Hematopoietic multipotent progenitor cell treated with erythropoietin and hydrocortisone succinate and interleukin-3 and kit ligand, for 4 days (in vitro differentiated cells): ENCODE measurements at places on chromosomes 12 and 14.
A peak's percentile ranks its signal among the peaks of the same experiment; 100 is the strongest.

GRCh38 chr14:68785534-68786490, 7.1 kb downstream of the ZFP36L1 start:
- DNase-seq, result peak; percentile 32

GRCh38 chr12:19085090-19085489, 44.4 kb upstream of the PLEKHA5 start:
- no peak for DNase-seq

GRCh38 chr12:13503094-13503835, 306.7 kb downstream of the EMP1 start:
- DNase-seq, result no peak

DNA sequence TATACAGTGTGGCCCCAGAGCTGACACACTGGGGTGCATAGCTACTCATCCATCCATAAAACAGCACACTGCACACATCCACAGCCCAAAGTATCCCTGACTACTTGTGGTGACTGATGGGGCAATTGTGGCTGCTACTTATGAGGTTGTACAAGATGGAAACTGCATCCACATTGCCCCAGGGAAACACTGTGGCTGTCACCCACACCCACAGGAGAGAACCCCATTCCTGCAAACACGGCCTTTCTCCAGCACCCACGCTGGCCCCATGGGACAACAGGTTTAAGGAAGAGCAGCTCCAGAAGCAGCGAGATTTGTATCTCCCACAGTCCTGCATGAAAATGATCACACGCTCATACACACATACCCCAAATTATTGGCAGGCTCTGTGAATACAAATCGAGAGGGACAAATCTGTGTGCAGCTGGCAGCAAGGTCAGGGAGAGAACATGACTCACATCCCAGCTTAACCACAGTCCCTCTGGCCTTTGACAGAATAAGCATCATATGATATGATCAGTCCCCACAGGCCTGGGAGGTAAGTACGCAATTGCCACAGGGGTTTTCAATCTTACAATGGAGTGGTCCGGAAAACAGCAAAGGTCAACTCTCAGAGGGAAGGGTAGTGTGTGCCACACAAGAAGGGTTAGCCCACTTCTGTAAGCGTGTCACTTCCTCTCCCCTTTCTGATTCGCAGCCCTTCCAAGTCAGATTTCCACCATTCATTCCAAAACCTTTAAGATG, 61.9 kb downstream of the ESR2 start:
- DNase-seq, result peak; percentile 44

DNA sequence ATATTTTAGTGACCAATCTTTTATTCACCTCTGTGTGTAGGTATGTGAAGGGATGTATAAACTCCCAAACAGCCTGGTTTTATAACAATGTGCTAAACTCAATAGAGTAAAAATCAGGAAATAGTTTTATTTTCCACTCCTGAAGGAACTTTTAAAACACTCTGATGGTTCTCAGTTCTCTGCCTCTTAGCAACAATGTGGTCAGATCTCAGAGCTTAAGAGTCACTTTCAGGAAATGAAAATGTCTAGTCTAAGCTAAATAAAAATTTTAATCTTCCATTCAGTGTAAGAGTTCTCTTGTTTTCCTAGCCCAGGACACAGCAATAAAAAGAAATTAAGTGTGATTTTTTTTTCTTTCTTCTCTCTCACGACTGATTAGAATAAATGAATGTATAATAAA, 718.0 kb downstream of the C12orf50 start:
- peak; percentile 33 for DNase-seq

DNA sequence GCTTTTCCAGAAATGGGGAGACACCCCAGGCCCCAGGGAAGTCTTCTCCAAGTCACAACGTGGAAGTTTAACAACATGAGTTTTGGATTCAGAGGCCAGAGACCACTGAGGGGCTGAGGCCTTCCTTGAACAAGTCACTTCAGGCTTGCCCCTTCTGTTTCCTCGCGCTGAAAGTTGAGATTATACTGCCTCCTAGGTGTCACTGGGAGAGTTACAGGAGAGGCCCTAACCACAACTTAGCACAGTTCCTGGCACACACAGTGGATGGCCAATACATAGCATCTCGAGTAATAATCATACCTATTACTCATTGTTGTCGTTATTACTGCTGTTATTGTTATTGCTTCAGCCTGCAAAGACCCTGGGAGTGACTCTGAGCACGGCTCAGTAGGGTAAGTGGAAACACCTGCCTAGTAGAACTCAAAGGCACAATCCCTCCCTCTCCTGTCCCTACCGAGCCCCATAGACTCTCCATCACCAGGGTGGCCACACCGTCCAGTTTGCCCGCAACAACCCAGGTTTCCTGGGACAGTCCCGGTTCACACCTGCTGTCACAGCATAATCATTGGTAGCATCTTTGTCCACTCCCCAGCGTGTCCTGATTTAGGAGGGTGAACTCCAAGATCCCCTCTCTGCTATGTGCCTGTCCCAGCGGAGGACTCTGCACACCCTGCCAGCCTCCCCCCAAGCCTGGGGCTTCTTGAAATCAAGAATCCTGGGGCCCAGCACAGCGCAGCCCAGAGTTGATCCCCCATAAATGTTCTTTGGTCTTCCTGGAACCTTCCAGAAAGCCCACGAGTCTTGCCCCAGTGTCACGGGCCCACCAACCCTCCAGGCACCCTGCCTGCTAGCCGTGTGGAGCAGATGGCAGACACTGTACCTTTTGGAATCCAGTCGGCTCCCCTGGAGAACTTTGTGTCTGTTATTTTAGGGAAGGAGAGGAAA, 85.0 kb downstream of the SYNE3 start:
- DNase-seq, result peak; percentile 55

- DNase-seq, result no peak
Measured at GRCh38 chr12:79841878-79842265, 93.0 kb downstream of the PPP1R12A start.

DNA sequence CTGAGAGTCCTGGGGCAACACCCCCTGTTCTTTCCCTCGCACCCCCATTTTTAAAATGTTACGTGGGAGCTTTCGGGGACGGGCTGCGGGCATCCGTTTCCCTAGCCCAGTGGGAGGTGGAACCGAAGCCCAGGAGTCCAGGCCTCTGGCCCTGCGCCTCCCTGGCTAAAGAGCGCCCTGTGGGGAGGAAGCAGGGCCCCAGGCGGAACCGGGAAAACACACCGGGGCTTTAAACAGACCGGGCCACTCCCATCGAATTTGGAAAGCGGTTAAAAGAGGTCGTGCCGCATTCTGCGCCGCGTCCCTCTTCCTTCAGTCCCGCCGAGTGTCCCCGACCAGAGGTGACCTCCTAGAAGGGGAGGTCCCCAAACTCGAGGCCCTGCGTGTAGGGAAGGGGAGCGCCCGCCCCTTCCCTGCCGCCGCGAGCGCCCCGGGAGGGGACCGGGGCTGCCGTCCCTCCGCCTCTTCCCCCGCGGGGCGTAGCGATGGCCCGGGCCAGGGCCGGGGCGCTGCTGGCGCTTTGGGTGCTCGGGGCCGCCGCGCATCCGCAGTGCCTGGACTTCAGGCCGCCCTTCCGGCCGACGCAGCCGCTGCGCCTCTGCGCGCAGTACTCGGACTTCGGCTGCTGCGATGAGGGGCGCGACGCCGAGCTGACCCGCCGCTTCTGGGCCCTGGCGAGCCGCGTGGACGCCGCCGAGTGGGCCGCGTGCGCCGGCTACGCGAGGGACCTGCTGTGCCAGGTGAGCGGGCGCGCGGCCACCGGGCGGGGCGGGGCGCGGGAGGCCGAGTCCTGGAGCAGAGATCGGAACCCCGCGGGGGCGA, at the start of gene HHIPL1:
Gene HHIPL1, plus strand, starts transcription at position 407 of the 822 bp plus-strand sequence. Its CDS starts 79 bp downstream, at position 486.
- no peak for DNase-seq

DNA sequence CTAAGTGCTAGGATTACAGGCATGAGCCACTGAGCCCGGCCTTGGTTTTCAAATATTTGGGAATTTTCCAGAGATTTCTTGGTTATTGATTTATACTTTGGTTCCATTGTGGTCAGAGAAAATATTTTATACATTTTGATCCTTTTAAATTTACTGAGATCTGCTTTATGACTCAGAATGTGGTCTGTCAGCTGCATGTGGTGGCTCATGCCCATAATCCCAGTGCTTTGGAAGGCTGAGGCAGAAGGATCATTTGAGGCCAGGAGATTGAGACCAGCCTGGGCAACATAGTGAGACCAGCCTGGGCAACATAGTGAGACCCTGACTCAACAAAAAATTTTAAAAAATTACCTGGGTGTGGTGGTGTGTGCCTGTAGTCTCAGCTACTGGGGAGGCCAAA, 49.8 kb downstream of the ADCK1 start:
- no peak for DNase-seq

GRCh38 chr14:103693515-103693914, 21.7 kb downstream of the XRCC3 start:
- DNase-seq, result no peak

GRCh38 chr12:31218203-31219025, 107.5 kb downstream of the SINHCAF start:
- no peak for DNase-seq

GRCh38 chr12:88310069-88310468, 168.0 kb downstream of the TMTC3 start:
- DNase-seq, result no peak

DNA sequence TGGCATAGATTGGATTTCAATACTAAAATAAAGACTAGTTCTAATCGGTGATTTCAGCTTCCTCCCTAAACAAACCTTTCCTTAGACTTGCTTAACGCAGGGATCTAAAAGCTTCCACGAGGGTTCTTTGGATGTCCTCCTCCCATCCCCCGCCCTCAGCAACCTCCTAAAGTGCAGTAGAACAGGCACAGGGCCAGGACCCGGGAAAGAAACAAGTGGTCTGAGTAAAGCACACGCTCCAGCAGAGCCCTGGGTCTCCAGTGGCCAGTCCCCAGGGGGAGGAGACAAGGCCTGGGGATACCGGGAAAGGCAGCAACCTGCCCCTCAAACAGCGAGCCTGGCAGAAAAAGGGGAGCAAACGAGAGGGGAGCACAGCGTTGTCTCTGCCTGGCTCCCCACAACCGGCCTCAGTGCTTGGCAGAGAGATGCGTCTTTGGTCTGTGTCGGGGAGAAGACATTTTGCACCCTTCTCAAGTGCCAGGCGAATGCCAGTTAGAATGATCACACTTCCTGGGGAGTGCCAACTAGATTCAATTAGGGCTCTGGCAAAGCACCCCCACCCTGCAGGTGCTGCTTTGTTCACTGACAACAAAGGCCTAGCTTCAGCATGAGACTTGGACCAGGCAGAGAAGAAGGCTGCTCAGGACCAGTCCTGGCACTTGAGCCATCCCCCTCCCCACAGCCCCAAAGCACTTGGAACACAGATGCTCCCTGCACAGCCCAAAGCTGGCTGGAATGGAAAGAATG, 17.1 kb upstream of the SLC6A12 start:
- no peak for DNase-seq

DNA sequence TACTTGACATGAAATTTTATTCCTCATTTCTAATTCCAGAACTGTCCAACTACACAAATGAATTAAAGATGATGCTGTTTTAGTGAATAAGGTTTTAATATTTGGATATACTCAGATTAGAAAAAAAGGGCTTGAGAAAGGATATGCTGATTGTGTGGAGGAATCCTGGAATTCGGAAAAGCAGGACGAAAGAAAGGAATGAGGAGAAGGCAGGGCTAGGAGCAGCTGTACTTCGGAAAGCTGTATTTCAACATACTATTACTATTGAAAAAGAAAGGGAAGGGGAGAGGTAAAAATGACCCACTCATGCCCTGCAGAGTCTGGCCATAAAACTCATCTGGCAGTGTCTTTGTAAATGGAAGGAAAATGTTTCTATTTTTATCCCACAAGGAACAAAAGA, 63.1 kb upstream of the PLBD1 start:
- DNase-seq, result no peak

GRCh38 chr12:67647181-67647798, 1.3 kb upstream of the DYRK2 start:
- no peak for DNase-seq

GRCh38 chr12:123886931-123887582, 85.6 kb downstream of the CCDC92 start:
- DNase-seq, result no peak

DNA sequence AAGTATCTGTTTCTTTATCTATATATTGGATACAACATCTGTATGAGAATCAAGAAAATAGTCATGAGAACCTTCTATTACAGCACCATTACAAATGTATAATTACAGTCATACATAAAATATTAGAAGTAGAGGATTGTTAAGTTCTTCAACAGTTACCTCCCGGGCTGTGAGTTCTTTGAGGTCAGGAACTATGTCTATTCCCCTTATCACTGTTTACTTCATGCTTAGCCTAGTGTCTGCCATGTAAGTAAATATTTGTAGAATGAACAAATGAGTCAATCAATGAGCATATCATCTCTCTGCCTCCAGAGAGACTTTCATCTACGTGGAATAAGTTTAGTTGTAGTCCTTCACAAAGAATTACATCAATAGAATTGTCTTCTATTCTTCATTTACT, 47.2 kb downstream of the PUS7L start:
- no peak for DNase-seq

GRCh38 chr14:70018713-70019211, 139.5 kb downstream of the SMOC1 start:
- peak; percentile 48 for DNase-seq

GRCh38 chr12:125983784-125984500, 918.7 kb downstream of the AACS start:
- peak; percentile 4 for DNase-seq

DNA sequence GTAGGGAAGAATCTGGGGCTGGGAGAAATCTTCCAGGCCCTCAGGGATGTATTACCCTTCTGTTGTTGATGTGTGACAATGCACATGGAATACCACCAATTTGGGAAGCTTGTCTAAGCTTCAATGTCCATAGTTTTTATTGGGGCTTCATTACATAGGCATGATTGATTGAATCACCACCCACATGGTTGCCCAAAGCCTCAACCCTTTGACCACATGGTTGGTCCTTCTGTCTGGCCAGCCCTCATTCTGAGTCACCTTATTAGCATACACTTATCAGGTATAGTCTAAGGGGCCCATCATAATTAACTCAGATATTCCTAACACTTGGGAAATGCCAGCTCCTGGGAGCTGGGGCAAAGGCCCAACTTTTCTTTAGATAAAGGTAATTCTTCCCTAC, 93.3 kb downstream of the AKAP6 start:
- DNase-seq, result no peak

DNA sequence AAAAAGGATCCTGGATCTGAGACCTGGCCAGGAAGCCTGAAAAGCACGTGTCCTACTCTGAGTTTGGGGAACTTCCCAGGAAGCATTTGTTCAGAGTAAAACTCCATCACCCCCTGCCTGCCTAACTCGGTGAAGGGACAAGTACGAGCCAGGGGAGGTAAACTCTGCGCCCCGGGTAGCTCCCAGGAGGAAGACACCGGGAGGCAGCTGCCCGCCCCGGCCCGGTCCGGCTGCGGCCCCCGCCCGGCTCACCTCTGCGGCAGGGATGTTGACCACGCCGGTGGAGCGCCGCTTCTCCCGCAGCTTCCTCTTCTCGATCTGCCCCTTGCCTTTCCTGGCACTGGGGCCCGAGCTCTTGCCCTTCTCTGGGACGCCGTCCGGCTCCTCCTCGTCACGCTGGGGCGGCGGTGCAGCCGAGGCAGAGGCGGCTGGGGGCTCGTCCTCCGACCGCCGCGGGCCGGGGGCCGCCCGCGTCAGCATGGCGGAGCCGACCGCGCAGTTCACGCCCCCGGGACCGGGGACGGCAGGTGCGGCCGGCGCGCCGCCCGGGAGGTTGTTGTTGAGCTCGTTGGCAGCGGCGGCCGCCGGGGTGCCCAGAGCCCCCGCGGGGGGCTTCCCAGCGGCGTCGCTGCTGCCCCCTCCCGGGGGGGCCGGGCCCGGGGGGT, 1.2 kb downstream of the PAWR start:
- DNase-seq, result peak; percentile 68
